Kidney epithelial cell (primary cell): ENCODE measurements at places on chromosomes 12 and 14.

GRCh38 chr14:100617410-100618317 is 30.4 kb upstream of the BEGAIN start:
- DNase-seq: no peak

DNA sequence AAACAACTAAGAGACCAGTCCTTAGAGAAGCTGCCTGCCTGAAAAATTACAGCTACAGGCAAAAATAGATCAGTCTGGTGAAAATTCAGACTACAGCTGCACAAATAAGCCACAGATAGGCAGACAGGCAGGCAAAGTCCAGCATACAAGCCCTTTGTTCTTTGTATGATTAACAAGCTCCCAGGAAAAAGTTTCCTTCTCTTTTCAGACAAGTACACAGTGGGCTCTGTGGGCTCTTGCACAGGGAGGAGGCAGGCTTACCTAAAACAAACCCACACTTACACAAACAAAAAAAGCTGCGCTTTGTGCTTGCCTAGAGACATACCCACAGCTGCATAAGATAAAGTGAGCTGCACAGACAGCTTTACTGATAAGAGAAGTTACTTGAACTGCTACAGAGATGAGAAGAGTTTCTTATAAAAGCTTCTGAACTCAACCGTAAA is 7.7 kb downstream of the OR6C68 start:
- no peak for DNase-seq

DNA sequence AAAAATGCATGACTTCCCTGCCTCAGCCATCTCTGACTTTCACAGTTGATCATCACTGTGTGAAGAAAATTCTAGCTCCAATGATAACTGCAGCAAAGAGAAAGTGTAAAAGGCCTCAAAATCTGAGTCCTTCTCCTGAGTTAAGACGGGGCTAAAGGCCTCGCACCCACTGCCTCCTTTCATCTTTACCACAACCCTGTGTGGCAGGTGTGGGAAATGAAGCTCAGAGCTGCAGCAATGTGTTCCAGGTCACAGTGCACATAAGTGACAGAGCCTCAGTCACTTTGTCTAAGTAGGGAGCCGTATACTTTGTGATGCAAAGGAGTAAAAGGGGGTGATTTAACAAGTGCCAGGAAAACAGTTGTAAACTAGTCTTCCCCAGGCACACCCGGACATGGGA is 144.7 kb upstream of the TMCC3 start:
- DNase-seq: no peak

DNA sequence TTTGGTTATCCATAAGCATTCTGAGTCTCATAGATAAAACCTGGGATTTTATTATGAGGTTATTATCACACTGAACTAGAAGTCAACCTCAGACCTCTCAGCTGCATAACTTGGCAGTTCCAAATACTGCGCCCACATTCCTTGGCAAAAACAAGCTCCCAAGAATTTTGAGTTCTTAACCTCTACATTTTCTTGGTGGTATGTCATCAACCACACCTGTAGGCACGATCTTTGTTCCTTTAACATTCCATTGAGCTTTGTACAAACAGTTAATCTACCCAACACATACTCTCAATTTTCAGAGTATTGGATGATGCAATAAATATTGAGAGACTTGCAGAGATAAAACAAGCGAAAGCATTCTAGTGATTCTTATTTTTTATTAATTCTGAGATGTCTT is 371.8 kb upstream of the PRICKLE1 start:
- DNase-seq: peak; percentile 96

DNA sequence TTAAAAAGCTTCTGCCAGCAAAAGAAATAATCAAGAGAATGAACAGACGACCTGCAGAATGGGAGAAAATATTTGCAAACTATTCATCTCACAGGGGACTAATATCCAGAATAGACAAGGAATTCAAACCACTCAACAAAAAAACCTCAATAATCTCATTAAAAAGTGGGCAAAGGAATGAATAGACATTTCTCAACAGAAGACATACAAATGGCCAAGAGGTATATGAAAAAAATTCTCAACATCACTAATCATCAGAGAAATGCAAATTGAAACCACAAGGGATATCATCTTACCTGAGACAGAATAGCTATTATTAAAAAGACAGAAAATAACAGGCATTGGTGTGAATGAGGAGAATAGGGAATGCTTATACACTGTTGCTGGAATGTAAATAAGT is 270.0 kb downstream of the DACT1 start:
- no peak for DNase-seq

- no peak for DNase-seq
These were observed 68.2 kb upstream of the FOXN3 start for GRCh38 chr14:89485264-89485663.

GRCh38 chr14:38226366-38226765 is 18.7 kb downstream of the SSTR1 start:
- no peak for DNase-seq
